ENCODE measurements at places on chromosomes 5 and 9. TPM values are rescaled to one million over a fixed set of nuclear protein-coding genes. Genes with fewer than 3 reads are reported as not detected.

DNA sequence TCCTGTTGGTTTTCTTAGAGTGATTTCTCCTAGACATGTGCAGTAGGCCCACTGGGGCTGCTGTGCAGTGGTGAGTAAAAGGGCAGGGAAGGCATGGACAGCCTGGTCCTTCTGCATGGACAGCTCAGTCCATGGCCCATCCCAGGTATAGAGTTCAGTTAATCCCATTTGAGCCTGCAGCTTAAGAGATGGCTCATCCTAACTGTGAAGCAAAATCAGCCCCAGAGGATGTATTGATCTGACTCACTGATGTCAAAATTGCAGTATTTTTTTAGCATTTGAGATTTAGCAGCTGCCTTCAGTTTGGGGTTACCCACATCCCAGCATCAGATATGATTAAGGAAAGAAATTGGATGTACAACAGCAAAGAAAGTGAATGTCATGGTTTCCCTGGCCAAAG, 93.4 kb downstream of the PDE6A start:
- DNase-seq, result no peak
- no peaks in the 10 kb centered on the region for H3K27me3 ChIP-seq
- H3K4me1 ChIP-seq, result no peaks in the 10 kb centered on the region
- no peak overlapping the region for H3K4me3 ChIP-seq
- no peak overlapping the region for H3K27ac ChIP-seq

GRCh38 chr9:37253377-37253937, 133.1 kb downstream of the ZCCHC7 start:
- H3K4me3 ChIP-seq, result no peak overlapping the region
- no peaks in the 10 kb centered on the region for H3K4me1 ChIP-seq
- H3K27me3 ChIP-seq, result no peaks in the 10 kb centered on the region
- H3K27ac ChIP-seq, result no peak overlapping the region
- no peaks in the 10 kb centered on the region for H3K36me3 ChIP-seq
- no peak for DNase-seq

GRCh38 chr5:77177576-77177975, 32.9 kb upstream of the PDE8B start:
- DNase-seq, result no peak
- H3K27ac ChIP-seq, result no peak overlapping the region
- H3K4me3 ChIP-seq, result no peak overlapping the region
- H3K4me1 ChIP-seq, result peaks cover 6% of the 10 kb centered on the region
- H3K27me3 ChIP-seq, result no peaks in the 10 kb centered on the region

DNA sequence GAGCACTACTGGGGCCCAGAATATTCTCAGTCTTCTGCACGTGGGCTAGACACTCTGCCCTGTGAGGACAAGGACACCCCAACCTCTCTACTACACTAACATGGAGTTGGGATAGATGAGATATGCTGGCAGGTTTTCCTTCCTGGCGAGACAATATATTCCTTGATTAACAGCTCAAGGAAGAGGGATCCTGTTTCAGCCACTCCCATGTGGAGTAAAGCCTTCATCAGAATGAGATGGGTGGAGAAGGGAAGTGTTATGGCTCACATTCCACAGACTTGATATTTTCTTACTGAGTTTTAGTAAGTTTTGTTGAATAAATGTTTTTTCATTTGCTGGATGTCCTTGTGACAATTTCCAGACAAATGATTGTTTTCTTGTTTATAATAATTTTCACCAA, 1187.6 kb downstream of the CDH12 start:
- DNase-seq, result no peak
- no peaks in the 10 kb centered on the region for H3K36me3 ChIP-seq
- no peak overlapping the region for H3K4me3 ChIP-seq
- H3K27me3 ChIP-seq, result no peaks in the 10 kb centered on the region
- H3K4me1 ChIP-seq, result no peaks in the 10 kb centered on the region
- H3K27ac ChIP-seq, result no peak overlapping the region

GRCh38 chr5:98679963-98680362, 93.5 kb upstream of the RGMB start:
- DNase-seq, result no peak
- no peaks in the 10 kb centered on the region for H3K4me1 ChIP-seq
- no peaks in the 10 kb centered on the region for H3K36me3 ChIP-seq
- no peak overlapping the region for H3K27ac ChIP-seq
- no peaks in the 10 kb centered on the region for H3K27me3 ChIP-seq
- H3K4me3 ChIP-seq, result no peak overlapping the region

- DNase-seq, result no peak
- peaks cover 1% of the 10 kb centered on the region for H3K4me1 ChIP-seq
- H3K4me3 ChIP-seq, result no peak overlapping the region
- H3K36me3 ChIP-seq, result no peaks in the 10 kb centered on the region
Measured at GRCh38 chr5:68405784-68406743, 190.5 kb downstream of the PIK3R1 start.

DNA sequence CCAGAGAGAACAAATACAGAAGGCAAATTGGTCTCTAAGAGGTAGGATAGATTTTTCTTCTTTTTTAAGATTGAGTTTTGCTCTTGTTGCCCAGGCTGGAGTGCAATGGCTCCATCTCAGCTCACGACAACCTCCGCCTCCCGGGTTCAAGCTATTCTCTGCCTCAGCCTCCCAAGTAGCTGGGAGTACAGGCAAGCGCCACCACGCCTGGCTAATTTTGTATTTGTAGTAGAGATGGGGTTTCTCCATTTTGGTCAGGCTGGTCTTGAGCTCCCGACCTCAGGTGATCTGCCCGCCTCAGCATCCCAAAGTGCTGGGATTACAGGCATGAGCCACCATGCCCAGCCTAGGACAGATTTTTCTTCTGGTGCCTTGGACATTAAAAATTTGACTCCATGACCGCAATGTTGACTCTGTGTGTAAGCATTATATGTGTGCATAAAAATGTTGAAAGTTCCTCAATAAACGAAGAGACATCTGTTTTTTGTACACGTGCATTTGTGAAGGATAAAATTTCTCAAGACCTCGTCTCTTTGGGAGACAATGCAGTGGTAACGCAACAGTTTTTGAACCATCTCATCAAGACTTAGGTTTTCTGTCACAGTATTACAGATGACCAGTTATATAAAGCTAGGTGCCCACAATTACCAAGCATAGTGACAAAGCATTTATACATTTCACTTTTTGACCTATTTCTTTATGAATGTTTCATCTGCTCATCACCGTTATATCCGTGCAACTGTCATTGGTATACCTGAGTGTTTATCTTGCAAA, 17.4 kb downstream of the VCP start:
- H3K27ac ChIP-seq, result no peak overlapping the region
- DNase-seq, result no peak
- no peak overlapping the region for H3K4me3 ChIP-seq
- no peaks in the 10 kb centered on the region for H3K36me3 ChIP-seq
- no peaks in the 10 kb centered on the region for H3K27me3 ChIP-seq
- no peaks in the 10 kb centered on the region for H3K4me1 ChIP-seq

DNA sequence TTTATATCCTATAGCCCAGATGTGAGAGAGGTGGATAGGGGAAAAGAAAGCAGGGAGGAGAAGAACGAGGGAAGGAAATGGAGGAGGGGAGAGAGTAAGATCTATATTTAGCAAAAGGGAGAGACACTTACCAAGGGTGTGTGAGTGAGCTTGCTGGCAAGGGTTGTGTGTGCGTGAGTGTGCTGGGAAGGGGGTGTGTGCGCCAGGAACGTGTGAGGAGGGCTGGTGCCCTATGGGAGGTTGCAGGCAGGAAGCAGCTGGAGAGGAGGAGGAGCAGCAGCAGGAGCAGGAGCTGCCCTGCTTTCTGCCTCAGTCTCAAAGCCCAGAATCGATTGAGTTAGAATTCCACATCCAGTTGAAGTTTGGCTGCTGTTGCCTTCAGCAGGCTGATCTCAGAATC, 148.3 kb upstream of the RUSC2 start:
- peak; percentile 42 for DNase-seq
- peaks cover 2% of the 10 kb centered on the region for H3K4me1 ChIP-seq
- H3K27ac ChIP-seq, result no peak overlapping the region
- H3K4me3 ChIP-seq, result no peak overlapping the region

DNA sequence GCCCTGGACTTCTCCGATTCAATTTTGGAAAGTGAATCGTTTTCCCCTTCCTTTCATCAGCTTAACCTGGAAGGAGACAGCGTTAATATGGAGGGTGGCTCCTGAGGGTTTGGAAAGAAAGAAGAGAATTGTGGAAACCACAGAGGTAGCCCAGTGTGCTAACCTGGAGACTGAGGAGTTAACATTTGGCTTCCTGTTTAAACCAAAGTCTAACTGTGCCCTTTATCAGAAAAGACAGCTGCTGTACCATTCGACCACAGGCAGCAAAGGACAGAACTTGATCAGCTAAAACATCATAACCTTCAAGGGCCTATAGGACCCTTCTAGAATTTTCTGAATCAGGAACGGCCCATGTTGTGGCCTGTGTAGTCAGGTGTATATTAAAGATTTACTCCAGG, 735 bp downstream of the IDNK start:
- peak overlapping the region; percentile 77 for H3K4me3 ChIP-seq
- H3K4me1 ChIP-seq, result no peaks in the 10 kb centered on the region
- no peaks in the 10 kb centered on the region for H3K27me3 ChIP-seq

DNA sequence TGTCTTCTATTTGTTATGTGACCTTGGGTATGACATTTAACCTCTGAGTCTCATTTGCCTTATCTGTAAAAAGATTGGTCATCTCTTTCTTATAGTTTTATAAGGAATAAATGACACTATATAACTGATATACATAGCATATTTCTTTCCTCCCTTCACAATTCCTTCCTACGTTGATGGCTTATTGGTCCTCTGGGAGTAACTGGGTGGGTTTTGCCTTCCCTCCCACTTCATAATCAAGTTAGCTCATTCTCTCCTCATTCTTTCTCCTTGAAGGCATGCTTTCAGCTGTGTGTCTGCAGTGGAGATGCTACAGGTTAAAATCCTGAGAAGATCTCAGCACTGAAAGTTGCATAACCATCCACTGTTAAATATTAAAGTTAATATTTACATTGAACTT, 382.4 kb downstream of the TMEM38B start:
- H3K4me3 ChIP-seq, result no peak overlapping the region
- H3K4me1 ChIP-seq, result no peaks in the 10 kb centered on the region
- no peak overlapping the region for H3K27ac ChIP-seq

DNA sequence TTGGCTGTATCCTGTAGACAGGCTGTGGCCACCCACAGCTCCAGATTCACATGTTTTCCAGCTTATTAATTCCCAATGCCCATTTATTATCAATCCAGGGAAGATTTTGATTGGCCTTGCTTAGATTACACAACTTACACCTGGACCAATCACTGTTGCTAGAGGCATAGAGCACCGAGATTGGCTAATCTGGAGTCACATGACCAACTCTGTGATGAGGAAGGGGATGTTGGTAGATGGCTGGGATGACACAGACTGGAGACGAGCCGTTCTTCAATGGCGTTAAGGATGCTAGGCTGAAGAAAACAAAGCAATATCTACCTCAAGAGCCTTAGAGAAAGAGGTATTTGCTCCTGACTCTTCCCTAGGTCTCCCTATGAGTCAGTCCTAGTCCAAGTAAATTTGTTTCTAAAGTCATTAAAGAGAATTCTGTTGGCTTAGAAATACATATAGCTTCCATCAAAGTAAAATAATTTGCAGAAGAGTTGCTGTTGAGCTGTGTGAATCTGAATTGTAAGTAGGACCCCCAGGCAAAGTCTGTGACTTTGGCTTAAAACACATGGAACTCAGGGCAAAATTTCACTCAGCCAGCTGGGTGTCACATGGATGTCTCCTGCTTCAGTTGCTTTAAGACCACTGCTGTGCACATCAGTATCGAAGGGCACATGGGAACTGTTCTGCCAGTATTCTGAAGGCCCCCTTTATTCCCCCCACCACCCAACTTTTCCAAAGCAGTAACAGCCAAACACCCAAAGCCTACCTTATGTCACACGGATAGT, 326.4 kb upstream of the KLF4 start:
- peaks cover 2% of the 10 kb centered on the region for H3K4me1 ChIP-seq
- H3K36me3 ChIP-seq, result no peaks in the 10 kb centered on the region
- no peak overlapping the region for H3K4me3 ChIP-seq
- H3K27ac ChIP-seq, result no peak overlapping the region

DNA sequence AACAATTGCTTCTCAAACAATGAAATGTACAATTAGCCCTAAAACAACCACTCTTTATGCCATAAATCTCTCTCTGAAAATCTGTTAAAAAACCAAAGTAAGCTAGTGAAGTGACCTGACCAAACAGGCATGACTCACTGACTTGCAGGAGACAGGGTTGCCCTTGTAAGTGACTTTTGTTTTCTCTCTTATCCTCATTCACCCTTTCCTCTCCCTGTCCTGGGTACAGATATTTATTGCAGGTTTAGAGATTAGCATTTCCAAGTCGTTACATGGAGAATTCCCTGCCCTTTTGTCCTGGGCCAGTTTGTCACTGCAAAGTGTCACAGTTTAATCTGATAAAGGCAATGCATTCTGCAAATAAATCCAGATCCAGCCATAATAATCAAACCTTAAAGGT, 484.2 kb downstream of the IRX1 start:
- H3K36me3 ChIP-seq, result no peaks in the 10 kb centered on the region
- DNase-seq, result no peak
- no peaks in the 10 kb centered on the region for H3K4me1 ChIP-seq
- H3K27me3 ChIP-seq, result no peaks in the 10 kb centered on the region

- no peaks in the 10 kb centered on the region for H3K27me3 ChIP-seq
- H3K36me3 ChIP-seq, result no peaks in the 10 kb centered on the region
- H3K4me3 ChIP-seq, result peak overlapping the region; percentile 47
- DNase-seq, result peak; percentile 50
- no peak overlapping the region for H3K27ac ChIP-seq
- peaks cover 6% of the 10 kb centered on the region for H3K4me1 ChIP-seq
Measured at GRCh38 chr9:2241461-2241835, 226.3 kb downstream of the SMARCA2 start.

DNA sequence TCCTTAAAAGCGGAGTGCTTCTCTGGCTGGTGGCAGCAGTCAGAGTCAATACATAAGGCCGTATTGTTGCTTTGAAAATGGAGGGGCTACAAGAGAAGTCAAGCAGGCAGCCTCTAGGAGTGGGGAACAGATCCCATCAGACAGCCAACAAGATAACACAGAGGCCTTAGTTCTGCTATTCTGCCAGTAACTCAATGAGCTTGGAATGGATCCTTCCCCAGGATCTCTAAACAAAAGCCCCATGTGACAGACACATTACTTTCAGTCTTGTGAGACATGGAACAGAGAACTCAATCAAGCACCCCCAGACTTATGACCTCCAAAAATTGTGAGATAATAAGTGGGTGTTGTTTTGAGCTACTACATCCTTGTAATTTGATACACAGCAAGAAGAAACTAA, 158.6 kb downstream of the RFX3 start:
- no peaks in the 10 kb centered on the region for H3K4me1 ChIP-seq
- no peak overlapping the region for H3K4me3 ChIP-seq
- no peaks in the 10 kb centered on the region for H3K36me3 ChIP-seq
- no peaks in the 10 kb centered on the region for H3K27me3 ChIP-seq

- no peaks in the 10 kb centered on the region for H3K4me1 ChIP-seq
- no peak overlapping the region for H3K4me3 ChIP-seq
- H3K27me3 ChIP-seq, result no peaks in the 10 kb centered on the region
- no peak overlapping the region for H3K27ac ChIP-seq
Measured at GRCh38 chr5:74192606-74193299, 447.8 kb downstream of the ENC1 start.

GRCh38 chr5:169299191-169299662, 1.7 kb downstream of the SLIT3 start:
- peaks cover 3% of the 10 kb centered on the region for H3K4me1 ChIP-seq
- H3K4me3 ChIP-seq, result peak overlapping the region; percentile 66
- peak overlapping the region; percentile 73 for H3K27ac ChIP-seq
- no peak for DNase-seq

The SMIM33 gene
- not detected for total RNA-seq

The SPINK7 gene
- not detected for total RNA-seq

The FABP6 gene
- total RNA-seq, result 0.83 TPM

The CAMSAP1 gene
- 17.1 TPM for total RNA-seq

The ATG10 gene
- total RNA-seq, result 5.1 TPM

The ABLIM3 gene
- 2.4 TPM for total RNA-seq

The ALDH7A1 gene
- 133 TPM for total RNA-seq

The HBEGF gene
- total RNA-seq, result 14.5 TPM

The SPATA31A3 gene
- not detected for total RNA-seq

The PCDHA8 gene
- 0.43 TPM for total RNA-seq

Measured in ovary (tissue), 10 donors.